Activated T-cell treated with anti-CD3 and anti-CD28 coated beads, Interleukin-2, amount 50 U/mL, for 72 hours (primary cell): ENCODE measurements at places on chromosomes 2 and 18. TPM values are rescaled to one million over a fixed set of nuclear protein-coding genes. Genes with fewer than 3 reads are reported as not detected.

DNA sequence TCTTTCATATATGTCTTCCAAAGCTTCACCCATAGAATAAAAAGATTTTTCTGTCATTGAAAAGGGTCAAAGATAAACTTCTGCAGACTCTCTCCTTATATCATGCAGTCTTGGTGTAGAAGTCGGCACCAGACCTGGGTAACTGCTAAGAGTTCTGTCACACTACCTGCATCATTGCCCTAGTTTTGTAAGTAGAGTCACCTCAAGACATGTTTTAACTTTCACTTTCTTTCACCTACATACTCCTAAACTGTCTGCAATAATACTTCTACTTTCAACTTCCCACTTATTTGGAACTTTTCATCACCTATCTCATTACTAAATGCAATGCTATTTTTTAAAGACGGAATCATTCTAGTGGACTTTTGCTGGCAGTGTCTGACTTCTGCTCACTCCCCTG, 475.6 kb upstream of the VRK2 start:
- no peak for DNase-seq

DNA sequence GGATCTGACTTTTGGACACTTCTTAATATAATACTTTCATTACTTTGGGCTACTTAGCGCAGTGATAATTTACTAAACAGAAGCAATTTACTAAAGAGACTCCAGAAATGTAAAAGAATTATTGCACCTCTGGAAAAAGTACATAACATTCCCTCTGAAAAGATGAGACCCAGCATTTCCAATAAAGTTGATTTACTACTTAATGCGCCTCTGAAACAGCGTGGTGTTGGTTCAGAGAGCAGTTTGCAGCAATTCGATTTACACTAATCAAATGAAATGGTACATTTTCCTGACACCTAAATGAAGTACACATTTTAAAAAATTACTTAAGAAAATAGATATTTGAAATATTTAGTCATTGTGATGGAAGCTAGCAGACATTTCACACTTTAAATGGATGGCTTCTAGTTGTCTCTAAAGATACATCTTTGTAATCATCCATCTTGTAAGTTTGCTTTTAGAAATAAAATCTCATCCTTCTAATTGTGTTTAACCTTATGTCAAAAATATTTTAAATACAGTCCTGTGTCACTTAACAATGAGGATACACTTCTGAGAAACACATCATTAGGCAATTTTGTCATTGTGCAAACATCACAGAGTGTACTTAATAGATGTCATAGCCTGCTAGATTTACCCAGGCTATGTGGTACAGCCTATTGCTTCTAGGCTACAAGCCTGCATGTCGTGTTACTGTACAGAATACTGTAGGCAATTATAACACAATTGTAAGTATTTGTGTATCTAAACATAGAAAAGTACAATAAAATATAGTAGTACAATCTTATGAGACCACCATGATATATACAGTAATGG, 284.6 kb upstream of the UBE2E3 start:
- no peak for DNase-seq

DNA sequence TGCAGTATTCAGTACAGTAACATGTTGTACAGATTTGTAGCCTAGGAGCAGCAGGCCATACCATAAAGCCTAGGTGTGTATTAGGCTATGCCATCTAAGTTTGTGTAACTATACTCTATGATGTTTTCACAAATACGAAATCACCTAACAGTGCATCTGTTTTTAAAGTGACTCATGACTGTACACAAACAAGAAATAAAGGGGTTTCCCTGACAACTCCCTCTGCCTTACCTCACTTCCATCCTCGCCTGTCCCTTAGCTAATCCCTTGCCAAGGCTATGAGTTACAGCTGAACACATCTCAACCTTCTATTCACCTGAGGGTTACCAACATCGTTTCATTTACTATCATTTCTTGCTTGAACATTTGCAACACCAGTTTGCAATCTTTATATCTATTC, 78.6 kb upstream of the RPRM start:
- DNase-seq: no peak

The MC2R gene
- not detected for total RNA-seq

GRCh38 chr2:196783431-196784094, 15.9 kb downstream of the GTF3C3 start:
- peak; percentile 29 for DNase-seq

DNA sequence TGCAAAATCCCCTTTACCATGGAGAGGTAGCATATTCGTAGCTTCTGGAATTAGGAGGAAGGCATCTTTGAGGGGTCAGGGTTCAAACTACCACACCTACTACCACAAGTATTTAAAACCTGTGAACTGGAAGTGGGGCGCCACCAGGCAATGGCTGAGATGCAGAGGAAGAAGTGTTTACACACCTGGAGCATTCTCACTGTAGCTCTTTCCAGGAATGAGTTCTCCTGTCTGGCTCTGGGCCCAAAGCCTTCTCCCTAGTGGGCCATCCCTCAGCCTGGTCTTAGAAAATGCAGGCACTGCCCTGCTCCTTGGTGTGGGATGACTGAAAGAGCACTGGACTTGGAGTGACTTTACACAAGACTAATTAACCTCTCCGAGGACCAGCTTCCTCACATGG, 30.7 kb upstream of the FOXI3 start:
- no peak for DNase-seq

The GBX2 gene
- not detected for total RNA-seq

- DNase-seq: peak; percentile 85
Measured at GRCh38 chr2:98444436-98445176, at the start of gene INPP4A. Gene INPP4A (plus strand): TSS chr2:98444858. CDS start chr2:98520049, 75,191 bp downstream.

DNA sequence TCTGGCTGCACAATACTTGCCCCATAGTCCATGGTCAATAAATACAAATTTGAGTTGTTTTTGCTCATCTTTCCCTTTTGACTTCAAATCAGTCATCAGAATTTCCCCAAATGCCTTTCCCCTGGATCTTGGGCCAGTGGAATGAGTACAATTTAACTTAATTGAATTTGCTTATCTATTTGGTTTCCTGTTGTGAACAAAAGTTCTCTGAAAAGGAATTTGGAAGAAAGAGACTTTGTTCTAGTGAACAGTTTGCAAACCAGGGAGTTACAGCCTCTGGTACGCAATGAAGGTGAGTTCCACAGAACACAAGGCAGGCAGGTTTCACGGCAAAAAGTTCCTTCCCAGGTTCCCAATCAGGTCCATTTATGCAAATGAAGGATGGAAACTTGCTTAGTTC, 1.2 kb upstream of the UGT1A1 start:
- DNase-seq: no peak

GRCh38 chr18:63356272-63356896, 10.6 kb downstream of the KDSR start:
- no peak for DNase-seq

The CREG2 gene
- total RNA-seq: not detected
